Caco-2 (cell line): ENCODE measurements at places on chromosomes 12 and 14. TPM values are rescaled to one million over a fixed set of nuclear protein-coding genes. Genes with fewer than 3 reads are reported as not detected.

KRT80 gene
- total RNA-seq, result 0.26 and 0.29 TPM in 2 replicates

MYO1A gene
- total RNA-seq, result 9.3 and 11.9 TPM in 2 replicates

C14orf132 gene
- 0.05 and 0.20 TPM in 2 replicates for total RNA-seq

DACT1 gene
- 0.23 and 0.74 TPM in 2 replicates for total RNA-seq

FOXG1 gene
- total RNA-seq, result not detected in 2 replicates

PTPN6 gene
- total RNA-seq, result 43.9 and 54.8 TPM in 2 replicates

TCL1B gene
- total RNA-seq, result not detected in 2 replicates

SVOP gene
- total RNA-seq, result 0.09 and 0.14 TPM in 2 replicates

ADGRD1 gene
- 3.6 and 3.7 TPM in 2 replicates for total RNA-seq

AICDA gene
- total RNA-seq, result not detected in 2 replicates

KRT78 gene
- total RNA-seq, result not detected in 2 replicates

RPGRIP1 gene
- total RNA-seq, result 0.12 TPM in 1 of 2 replicates, not detected in the other

DNA sequence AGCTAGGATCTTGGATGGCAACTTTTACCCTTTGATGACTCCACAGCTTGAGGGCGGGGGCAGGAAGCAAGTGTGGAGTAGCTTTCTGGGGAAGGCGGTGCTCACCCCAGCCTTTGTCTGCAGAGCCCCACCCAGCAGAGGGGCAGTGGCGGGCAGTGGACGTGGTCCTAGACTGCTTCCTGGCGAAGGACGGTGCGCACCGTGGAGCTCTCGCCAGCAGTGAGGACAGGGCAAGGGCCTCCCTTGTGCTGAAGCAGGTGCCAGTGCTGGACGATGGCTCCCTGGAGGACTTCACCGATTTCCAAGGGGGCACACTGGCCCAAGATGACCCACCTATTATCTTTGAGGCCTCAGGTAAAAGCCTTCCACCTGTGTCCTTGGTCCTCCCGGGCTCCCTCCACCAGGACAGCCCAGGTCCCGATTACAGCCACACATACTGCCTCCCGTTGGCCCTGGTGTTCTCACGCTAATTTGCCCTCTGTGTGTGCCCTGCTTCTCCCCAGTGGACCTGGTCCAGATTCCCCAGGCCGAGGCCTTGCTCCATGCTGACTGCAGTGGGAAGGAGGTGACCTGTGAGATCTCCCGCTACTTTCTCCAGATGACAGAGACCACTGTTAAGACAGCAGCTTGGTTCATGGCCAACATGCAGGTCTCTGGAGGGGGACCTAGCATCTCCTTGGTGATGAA lies 1.2 kb downstream of the TAPBPL start:
- H3K4me1 ChIP-seq, result peaks cover 9% of the 10 kb centered on the region; the same call in 1 of the 2 replicates
- no peaks in the 10 kb centered on the region for H3K27me3 ChIP-seq
- peak overlapping the region; percentile 82 for H3K4me3 ChIP-seq

DNA sequence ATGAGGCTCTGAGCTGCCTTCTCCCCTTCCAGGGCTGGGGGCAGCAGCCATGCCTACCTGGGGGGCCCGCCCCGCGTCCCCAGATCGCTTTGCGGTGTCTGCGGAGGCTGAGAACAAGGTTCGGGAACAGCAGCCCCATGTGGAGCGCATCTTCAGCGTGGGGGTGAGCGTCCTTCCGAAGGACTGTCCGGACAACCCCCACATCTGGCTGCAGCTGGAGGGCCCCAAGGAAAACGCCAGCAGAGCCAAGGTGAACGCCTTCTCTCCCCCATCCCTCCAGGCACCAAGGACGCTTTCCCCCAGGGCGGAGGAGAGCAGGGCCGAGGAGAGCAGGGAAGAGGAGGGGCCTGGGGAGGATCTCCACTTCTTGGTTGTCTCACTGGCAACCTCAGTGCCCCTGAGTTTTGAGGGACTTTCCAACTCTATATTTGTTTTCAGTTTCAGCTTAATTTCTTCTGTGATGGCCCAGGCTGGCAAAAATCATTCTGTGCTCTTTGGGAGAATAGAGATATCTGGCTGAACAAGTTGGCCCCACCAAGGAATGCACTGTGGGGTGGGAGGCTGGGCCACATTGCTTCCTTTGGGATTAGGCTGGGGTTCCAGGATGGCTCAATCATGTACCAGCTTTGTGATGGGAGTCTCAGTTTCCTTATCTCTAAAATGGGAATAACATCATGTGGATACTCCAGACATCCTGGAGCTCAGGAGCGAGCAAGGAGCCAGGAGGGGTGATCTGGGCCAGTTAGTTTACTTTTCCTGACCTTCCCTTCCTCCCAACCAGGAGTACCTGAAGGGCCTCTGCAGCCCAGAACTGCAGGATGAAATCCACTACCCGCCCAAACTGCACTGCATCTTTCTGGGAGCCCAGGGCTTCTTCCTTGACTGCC lies 1.2 kb downstream of the KHNYN start:
- H3K4me1 ChIP-seq, result peaks cover 49% of the 10 kb centered on the region
- H3K36me3 ChIP-seq, result peaks cover 3% of the 10 kb centered on the region; the same call in 1 of the 2 replicates
- H3K27ac ChIP-seq, result peak overlapping the region; percentile 56
- H3K4me3 ChIP-seq, result peak overlapping the region; percentile 63
- no peak for DNase-seq
- no peaks in the 10 kb centered on the region for H3K27me3 ChIP-seq

- H3K4me1 ChIP-seq, result no peaks in the 10 kb centered on the region
- H3K27me3 ChIP-seq, result no peaks in the 10 kb centered on the region
Observed at GRCh38 chr12:111076611-111077451, 156.5 kb upstream of the MYL2 start.

DNA sequence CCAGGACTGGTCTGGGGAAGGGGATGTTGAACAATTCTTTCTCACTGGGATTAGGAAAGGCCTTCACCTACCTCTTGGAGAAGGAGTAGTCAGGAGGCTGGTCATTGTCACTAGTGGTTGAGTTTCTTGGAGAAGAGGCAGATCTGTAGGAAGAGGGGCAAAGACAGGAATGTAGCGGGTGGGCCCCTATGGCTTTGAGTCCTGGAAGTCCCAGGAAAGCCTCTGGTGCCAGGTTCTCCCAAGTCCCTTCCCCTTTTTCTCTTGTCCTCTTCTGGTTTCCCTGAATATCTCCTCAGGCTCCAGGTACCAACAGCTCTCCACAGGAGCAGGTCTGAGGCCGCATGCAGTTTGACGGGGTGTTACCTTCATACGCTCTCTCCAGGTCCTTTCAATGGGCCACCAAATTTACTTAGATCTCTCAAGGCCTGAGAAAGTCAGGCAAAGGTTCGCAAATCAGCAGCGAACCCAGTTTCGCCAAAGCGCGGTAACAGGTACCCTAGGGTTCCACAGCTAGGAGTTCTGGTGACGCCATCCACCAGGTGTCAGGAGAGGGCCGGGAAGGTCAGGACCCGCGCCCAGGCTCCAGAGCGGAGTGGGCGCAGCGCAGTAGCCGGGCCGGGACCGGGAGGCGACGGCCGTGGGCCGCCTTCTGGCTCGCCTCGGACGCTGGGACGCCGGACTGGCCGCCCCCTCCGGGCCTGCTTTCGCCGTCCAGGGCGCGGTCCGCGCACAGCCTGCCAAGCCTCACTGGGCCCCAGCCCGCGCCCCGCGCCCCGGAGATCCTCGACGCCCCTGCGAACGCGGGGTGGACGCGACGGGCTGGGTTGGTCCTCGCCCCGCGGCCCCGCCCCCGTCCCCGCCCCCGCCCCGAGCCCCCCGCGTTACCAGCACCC lies 795 bp downstream of the SMAGP start:
- H3K4me3 ChIP-seq, result peak overlapping the region; percentile 85
- H3K27ac ChIP-seq, result peak overlapping the region; percentile 99
- no peaks in the 10 kb centered on the region for H3K27me3 ChIP-seq
- DNase-seq, result peak; percentile 89

- H3K27me3 ChIP-seq, result no peaks in the 10 kb centered on the region
- no peak for DNase-seq
- no peaks in the 10 kb centered on the region for H3K36me3 ChIP-seq
- no peak overlapping the region for H3K4me3 ChIP-seq
Observed at GRCh38 chr12:23731035-23731434, 218.4 kb downstream of the SOX5 start.

DNA sequence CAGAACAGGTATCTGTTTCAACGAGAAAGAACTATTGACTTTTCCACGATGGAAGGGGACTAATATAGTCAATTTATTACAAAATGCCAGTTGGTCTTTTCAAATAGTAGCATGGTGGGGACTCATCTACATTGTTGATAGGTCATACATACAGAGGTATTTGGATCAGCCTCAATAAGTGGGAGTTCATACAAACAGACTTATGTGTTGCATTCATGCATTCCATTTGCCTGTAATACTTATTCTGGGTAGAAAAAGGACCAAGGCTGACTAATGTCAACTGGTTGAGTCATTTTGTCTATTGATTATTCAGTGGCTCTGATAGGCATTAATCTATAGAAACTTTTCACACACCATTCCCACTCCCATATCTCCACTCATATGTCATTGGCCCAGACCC lies 41.5 kb upstream of the GLIPR1 start:
- no peak for DNase-seq
- peaks cover 15% of the 10 kb centered on the region for H3K4me1 ChIP-seq
- no peaks in the 10 kb centered on the region; the same call in 1 of the 2 replicates for H3K36me3 ChIP-seq

DNA sequence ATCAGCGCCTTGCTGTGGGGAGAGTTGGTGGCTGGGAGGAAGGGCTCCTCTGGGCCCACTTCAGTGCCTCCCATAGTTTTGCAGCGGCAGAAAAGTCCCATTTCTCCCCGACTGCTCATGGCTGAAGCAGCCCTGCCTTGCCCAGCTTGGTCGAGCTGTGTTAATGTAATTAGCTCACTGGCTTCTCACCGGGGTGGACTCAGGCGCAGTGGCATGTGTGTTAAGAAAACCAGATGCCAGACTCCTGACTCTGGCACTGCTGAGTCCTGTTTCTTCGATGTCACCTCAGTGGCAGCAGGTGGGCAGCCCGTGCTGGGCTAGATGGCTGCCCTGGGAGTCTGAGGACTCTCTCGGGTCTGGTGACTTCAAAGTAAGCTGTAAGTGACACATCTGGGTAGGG lies 47.4 kb downstream of the CHST11 start:
- H3K27me3 ChIP-seq, result no peaks in the 10 kb centered on the region
- H3K4me3 ChIP-seq, result no peak overlapping the region
- H3K36me3 ChIP-seq, result no peaks in the 10 kb centered on the region
- no peak overlapping the region for H3K27ac ChIP-seq
- no peak for DNase-seq
- no peaks in the 10 kb centered on the region for H3K4me1 ChIP-seq

- H3K27ac ChIP-seq, result no peak overlapping the region
- no peaks in the 10 kb centered on the region for H3K36me3 ChIP-seq
- DNase-seq, result no peak
- H3K27me3 ChIP-seq, result no peaks in the 10 kb centered on the region
- H3K4me1 ChIP-seq, result no peaks in the 10 kb centered on the region
Observed at GRCh38 chr12:90048918-90049317, 340.3 kb upstream of the ATP2B1 start.

DNA sequence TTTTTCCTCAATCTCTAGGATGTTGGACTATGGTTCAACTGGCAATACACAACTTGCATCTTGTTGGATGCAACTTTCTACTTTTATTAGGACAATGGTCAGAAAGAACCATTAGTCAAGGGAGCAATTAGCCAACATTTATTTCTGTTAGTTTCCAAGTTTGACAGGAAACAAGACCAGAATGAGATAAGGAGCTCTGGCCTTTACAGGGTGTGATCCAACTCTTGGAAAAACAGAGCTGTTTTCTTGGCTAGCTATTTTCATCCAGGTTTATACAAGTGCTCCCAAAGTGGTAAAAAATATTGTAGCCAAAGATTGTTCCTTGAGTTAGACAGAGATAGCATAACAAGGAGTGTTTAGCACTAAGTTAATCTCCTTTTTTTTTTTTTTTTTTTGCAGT lies 3.9 kb upstream of the SYNE2 start:
- H3K27me3 ChIP-seq, result no peaks in the 10 kb centered on the region
- H3K36me3 ChIP-seq, result no peaks in the 10 kb centered on the region; the same call in 1 of the 2 replicates
- no peak for DNase-seq
- H3K27ac ChIP-seq, result no peak overlapping the region
- H3K4me1 ChIP-seq, result no peaks in the 10 kb centered on the region
- no peak overlapping the region for H3K4me3 ChIP-seq

DNA sequence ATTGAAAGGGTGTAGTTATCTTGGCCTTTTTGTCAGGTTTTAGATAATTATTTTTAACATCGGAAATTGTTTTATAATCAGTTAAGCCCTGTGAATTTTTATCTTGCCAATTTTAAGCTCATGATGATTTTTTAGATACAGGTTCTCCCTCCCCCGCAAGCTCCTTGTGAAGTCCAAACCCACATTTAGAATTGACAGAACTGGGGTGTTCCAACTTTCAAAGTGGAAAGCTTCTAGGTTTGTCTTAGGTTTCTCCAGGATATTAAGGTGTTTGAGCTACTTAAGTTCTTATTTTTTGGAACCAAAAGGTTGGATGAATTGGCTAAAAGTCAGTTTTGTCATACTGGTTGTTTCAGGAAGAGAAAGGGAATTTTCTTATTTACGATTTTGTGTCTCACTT lies 49.1 kb downstream of the ATP2A2 start:
- peaks cover 4% of the 10 kb centered on the region for H3K36me3 ChIP-seq
- DNase-seq, result no peak
- no peak overlapping the region for H3K27ac ChIP-seq
- H3K4me3 ChIP-seq, result no peak overlapping the region

DNA sequence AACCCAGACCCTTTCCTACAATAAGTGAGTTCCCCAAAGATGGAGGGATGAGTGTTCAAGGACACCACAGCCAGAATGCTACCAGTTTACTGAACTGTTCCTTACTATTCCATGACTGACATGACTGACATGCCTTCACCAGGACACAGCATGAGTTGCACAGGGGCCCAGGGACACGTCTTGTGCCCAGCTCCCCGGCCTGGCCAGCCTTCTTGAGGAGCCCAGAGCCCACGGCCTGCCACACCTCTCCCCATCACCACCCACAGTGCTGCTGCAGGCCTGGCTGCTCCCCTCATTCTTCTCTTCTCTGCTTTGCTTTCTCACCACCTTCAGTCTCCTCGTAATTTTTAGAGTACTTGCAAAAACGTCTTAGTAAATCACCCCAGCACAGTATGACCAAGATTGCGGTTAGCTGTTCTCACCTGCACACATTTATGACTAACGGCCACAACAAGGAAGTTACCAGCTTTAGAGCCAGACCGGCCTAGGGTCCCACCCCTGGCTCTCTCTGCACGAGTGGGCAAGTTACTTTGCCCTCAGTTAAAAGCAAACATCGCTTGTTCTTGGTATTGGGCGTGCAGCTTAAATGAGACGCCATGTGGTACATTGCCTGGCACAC lies 18.5 kb downstream of the PPP2R5E start:
- H3K27me3 ChIP-seq, result no peaks in the 10 kb centered on the region
- peak overlapping the region; percentile 49 for H3K27ac ChIP-seq
- no peak for DNase-seq
- H3K36me3 ChIP-seq, result no peaks in the 10 kb centered on the region; the same call in 1 of the 2 replicates

DNA sequence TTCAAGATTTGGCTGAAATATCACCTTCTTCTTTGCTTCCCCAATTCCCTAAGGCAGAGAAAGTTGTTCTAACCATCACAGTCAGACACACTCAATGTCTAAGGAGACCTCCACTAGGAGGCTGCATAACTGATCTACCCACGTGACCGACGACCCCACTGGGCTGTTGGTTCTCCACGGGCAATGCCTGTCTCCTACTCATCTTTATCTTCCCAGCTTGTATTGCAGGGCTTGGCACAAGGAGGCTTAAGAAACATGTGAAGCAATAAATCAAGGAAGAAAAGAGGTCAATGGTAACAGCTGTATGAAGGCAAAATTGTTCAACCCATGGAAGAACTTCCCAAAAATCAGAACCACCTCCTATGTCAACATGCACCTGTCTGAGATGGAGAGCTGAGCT lies 27.1 kb downstream of the NT5DC3 start:
- H3K27me3 ChIP-seq, result no peaks in the 10 kb centered on the region
- no peaks in the 10 kb centered on the region; the same call in 1 of the 2 replicates for H3K36me3 ChIP-seq
- no peaks in the 10 kb centered on the region for H3K4me1 ChIP-seq
- H3K27ac ChIP-seq, result no peak overlapping the region

GRCh38 chr14:91063119-91063518 lies 2.7 kb upstream of the RPS6KA5 start:
- no peak overlapping the region for H3K4me3 ChIP-seq
- no peak for DNase-seq
- no peaks in the 10 kb centered on the region for H3K27me3 ChIP-seq
- H3K36me3 ChIP-seq, result no peaks in the 10 kb centered on the region
